ENCODE measurements at places on chromosomes 7 and 10.

GRCh38 chr10:8614054-8614565 lies 559.6 kb downstream of the GATA3 start:
- no peak for DNase-seq

DNA sequence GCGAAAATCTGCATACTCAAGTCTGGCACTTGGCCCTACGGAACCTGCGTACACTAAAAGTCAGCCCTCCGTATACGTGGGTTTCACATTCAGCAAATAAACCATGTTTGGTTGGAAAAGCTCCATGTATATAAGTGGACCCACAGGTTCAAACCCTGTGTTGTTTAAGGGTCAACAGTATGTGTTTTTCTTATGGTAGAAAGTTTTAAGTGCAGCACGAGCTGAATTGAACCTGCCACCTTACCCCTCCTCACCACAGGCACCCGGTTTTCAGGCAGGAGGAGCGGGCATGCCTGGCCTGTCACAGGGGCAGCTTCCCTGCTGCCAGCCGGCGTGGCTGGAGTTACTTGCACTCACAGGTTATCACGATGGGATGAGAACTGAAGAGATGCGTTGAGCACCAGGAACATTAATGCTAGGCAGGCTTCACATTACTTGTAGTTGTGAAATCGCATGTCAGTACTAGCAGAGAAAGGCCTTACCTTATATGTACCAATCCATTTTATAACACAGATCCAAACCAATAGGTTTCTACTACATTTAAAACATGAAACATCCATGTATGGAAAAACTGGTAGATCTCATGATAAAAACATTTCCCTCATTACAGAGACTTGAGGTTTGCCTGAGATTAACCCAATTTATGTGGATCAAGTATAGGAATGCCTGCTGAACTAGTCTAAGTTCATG lies 12.9 kb downstream of the INSIG1 start:
- no peak for DNase-seq

DNA sequence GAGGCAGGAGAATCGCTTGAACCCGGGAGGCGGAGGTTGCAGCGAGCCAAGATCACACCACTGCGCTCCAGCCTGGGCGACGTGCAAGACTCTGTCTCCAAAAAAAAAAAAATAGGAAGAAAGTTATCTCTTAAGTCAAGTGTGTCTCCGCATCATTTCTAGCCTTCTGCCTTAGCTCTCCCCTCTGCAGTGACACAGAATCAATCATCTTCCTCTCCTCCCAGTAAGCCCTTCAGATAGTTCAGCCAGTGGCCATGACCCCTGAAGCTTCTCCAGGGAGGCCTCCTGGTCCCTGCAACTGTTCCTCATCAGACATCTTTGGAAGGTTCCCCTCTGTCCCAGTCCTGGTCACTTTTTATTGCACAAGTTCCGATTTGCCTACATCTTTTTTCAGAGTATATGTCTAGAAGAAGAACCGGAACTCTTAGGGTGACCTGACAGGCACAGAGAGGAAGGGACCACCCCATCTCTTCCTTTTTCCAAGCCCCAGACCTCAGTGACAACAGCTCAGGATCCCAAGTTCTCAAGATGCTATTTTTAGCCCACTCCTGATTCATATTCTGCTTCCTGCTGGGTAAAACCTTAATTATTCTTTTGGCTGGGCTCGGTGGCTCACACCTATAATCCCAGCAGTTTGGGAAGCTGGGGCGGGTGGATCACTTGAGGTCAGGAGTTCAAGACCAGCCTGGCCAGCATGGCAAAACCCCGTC lies 6.6 kb upstream of the RHBDD2 start:
- no peak for DNase-seq

DNA sequence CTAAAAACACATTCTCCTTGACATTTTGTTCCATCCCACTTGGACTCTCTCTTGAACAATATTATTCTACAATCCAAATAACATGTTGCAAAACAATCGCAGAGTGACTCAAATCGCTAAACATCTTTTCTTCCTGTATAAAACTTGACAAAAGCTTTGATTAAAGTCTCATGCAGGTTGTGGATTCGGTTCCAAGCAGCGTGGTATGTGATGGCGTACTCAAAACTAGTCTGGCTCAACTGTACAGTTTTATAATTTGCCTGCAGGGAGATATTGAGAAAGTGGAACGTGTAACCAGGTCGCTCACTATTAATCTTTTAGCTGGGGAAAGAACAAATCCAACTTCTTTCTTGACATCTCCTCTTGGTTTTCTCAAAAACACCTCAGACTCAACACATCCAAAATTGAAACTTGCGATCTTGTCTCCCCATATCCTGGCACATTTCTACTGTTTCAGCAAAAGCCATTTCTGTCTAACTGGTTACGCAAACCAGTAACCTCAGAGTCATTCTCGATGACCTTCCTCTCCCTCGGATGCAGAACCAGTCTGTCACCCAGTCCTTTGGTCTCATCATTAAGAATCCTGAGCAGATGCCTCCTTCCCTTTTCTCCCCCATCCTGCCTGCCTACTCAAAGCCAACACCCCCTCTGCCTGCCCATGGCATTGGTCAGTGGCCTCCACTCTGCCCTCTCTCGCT lies 100.1 kb downstream of the CACNB2 start:
- no peak for DNase-seq

DNA sequence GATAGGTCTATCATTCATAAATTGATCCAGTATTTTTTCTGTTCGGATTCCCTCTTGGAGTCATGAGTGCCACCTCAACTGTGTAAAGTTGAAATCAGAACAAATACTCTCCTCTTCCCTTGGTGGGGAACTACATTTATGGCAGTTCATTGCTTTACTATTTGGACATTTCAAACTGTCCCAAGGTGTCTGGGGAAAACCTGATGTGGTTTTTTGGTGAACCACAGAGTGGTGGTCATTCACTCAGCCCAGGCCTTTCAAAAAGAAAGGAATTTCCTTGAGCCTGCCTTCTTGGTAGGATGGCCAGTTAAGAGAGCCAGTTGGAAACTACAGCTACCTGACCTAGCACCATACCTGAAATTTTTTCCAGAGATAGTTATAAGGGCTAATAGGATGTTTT lies 59.0 kb downstream of the ABCB1 start:
- no peak for DNase-seq

GRCh38 chr10:119872860-119873681 lies 428 bp upstream of the MCMBP start:
- DNase-seq, result peak; percentile 58

- DNase-seq, result peak; percentile 33
These were observed 457 bp downstream of the ACADSB start for GRCh38 chr10:123009105-123009820.

DNA sequence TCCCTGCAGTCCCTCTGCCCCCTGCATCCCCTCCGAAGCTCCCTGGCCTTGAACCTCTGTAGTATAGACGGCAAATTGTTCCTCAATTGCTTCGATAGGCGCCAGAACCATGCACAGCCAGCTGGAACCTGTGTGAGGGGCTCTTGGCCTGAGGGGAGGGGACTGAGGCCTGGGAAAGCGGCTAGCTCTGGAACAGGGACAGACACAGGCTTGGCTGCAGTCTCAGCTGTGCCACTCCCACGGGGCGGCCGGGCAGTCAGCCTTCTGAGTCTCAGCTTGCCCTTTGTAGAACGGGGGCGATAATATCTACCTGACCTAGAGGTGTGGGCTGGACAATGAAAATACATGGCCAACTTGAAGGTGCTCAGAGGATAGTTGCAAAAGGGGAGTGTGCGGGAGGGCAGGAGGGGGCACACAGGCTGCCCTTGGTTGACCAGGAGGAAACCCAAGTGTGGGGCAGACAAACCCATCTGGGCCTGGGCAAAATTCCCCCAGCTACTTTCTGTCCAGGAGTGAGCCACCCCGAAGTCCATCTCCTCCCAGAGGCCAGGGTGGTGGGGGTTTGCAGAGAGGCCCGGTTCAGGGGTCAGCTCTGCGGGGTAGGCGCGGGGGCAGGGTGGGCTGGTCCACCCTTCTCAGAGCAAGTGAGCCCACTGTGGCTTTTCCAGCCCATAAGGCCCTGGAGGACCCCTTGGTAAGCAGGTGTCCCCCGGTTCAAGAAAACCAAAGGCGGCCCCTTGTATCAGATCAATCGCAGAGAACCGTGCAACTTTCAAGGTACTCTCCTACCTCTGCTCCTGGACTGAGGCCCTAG lies 4.6 kb downstream of the CRYGN start:
- no peak for DNase-seq

DNA sequence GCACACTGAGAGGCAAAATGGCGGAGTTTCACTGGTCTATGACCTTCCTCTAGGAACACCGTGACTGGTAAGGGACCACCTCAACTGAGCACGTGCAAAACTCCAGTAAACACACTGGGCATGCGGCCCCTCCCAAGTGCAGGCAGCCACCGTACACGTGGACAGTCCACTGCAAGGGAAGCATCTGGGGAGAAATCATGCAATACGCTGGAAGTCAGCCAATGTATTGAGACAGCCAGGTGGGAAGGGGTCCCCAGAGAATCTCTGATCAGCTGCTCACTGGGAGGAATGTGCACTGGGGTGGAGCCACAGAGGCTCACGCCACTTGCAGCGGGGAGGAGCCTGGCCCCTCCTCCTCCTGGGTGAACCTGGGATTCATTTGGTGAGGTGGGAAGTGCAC lies 49.3 kb downstream of the CFAP46 start:
- no peak for DNase-seq

GRCh38 chr10:73819081-73819480 lies 7.7 kb upstream of the NDST2 start:
- DNase-seq, result no peak

Measured in KG1 (cell line).